ENCODE measurements at places on chromosomes 5 and 9.

DNA sequence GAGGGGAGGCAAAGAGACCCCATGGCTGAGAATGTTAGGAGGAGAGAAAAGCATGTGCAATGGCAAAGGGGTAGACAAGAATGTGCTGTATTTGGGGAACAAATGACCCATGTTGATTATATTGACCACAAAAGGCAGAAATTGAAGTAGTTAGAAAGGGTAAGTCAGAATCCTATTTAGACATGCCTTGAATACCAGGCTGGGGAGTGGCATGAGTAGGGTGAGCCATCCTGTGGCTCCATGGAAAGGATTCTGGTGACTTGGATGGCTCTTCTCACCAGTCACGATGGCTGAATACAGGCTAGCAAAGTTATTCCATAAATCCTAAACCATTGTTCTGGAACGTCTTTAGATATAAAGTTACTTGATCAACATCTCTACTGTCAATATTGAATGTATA is 73.4 kb upstream of the MEF2C start:
- no peak for DNase-seq

DNA sequence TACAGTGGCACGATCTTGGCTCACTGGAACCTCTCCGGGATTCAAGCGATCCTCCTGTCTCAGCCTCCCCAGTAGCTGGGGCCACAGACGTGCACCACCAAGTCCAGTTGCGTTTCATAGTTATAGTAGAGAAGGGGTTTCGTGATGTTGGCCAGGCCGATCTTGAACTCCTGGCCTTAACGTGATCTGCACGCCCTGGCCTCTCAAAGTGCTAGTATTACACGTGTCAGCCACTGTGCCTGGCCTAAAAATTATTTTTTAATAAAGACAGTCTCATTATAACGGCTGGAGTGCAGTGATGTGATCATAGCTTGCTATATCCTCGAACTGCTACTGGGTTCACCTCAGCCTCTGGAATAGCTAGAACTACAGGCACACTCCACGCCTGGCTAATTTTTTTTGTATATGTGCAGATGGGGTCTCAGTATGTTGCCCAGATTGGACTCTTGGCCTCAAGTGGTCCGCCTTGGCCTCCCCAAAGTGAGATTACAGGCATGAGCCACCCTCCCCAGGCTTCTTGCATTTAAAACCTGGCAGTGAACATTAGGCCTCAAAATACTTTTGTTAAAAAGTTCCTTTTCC is 4.4 kb downstream of the NPM1 start:
- DNase-seq = no peak

DNA sequence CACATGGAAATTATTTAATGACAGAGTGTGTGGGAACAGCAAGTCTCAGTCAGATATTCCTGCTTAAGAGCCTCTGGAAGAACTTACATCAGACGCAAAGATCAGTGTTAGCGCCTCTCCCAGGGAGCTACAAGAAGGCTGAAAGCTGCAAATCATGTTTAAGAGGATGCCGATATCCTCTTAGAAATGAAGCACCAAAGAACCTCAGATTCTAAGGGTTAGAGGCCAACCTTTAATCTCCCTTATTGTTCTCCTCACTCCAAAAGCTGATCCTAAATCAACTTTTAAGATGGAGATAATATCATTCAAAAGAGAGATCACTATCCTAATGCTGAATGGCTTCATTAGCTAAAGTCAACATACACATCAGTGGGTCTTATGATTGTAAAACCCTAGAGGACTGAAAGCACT is 160.6 kb downstream of the NFIB start:
- DNase-seq = no peak

- no peak for DNase-seq
Measured at GRCh38 chr5:127411381-127411780, 106.1 kb upstream of the PRRC1 start.

DNA sequence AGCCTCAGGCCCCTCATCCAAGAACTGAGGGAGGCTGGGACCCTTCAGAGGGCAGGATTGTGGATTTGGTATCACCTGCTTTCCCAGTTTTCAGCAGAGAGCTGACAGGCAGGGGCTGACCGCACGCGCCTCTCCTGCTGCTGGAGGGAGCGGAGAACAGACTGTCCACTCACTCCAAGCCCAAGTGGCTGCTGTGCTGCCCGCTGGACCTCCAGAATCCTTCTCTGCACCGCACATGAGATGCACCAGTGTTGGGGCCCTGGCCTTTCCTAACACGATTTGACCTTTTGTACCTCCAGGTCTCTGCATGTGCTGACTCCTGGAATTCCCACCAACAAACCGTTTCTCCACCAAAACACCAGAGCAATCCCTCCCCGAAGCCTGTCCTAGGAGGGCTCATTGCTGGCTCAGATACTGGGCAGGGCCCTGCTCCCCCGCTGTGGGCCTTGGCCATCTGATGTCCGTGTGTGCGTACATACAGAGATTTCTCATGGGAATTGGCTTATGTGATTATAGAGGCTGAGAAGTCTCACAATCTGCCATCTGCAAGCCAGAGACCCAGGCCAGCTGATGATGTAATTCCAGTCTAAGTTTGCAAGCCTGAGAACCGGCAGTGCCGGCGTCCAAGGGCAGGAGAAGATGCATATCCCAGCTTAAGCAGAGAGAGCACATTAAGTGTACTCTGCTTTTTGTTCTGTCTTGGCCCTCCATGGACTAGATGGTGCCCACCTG is 141.7 kb downstream of the GADD45G start:
- no peak for DNase-seq

DNA sequence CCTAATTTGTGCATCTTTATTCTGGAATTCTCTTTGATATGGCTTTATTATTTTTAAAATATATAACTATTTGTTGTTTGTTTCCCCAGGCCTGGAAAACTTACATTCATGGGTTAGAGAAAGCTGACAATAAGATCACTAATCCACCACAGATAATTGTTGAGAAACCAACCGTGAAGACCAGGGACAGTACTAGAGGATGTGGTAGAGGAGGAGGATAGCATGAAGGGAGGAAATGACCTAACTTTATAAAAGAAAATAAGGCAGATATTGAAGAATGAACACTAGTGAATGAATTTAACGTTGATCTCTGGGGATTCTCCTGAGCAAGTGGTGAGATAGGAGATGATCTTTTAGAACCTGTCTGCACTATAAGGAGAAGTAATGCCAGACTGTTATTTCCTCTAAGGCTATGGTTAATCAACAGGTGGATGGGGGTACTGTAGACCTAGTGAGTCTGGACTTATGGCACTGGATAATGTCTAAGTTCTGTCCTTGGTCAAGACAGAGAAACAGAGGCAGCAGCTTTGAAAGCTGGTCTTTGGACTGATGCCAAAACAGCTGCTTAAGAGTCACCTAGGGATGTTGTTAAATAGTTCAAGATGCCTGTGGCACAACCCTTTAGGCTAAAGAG is 52.4 kb downstream of the NREP start:
- no peak for DNase-seq

DNA sequence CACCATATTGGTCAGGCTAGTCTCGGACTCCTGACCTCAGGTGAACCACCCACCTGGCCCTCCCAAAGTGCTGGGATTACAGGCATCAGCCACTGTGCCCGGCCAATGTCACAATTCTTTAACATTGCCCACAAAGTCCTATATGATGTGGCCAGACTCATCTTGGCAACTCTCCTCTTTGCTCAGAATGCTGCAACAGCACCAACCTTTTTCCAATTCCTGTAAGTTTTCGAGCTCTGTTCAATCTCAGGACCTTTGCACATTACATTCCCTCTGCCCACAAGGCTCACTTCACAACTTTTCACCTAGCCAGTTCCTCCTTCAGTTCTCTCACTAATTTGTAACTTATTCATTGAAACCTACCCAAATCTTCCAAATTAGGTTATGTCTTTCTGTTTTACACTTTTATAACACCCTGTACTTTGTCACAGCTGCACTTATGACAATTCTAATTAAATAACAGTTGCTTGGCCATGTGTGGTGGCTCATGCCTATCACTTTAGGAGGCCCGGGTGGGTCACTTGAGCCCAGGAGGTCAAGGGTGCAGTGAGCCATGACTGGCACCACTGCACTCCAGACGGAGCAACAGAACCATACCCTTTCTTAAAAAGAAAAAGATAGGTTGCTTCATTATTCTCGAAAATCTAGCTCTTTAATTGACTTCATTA is 30.9 kb upstream of the GLDC start:
- DNase-seq = no peak

GRCh38 chr5:18036531-18036930 is 402.3 kb downstream of the TAF11L14 start:
- DNase-seq = no peak

- DNase-seq = no peak
Measured at GRCh38 chr9:98380065-98380681, 124.7 kb upstream of the TBC1D2 start.

DNA sequence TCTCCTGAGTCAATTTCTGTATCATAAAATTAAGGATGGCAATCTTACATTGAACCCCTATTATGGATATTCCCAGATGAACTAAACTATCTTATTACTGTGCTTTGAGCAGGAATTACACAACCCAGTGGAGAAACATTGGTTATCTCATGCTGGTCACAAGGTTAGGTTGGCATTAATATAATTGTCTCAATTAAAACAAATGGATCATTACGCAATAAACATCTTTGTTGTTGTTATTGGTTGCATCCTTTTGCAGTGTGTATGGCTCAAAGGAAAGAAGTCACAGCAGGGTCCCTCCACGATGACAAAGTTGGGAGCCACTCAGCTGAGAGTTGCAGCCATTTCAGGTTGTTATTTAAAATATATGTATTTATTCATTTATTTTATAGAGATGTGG is 297.0 kb upstream of the KLF4 start:
- DNase-seq = no peak

GRCh38 chr5:32280656-32281081 is 32.1 kb downstream of the MTMR12 start:
- DNase-seq = no peak

DNA sequence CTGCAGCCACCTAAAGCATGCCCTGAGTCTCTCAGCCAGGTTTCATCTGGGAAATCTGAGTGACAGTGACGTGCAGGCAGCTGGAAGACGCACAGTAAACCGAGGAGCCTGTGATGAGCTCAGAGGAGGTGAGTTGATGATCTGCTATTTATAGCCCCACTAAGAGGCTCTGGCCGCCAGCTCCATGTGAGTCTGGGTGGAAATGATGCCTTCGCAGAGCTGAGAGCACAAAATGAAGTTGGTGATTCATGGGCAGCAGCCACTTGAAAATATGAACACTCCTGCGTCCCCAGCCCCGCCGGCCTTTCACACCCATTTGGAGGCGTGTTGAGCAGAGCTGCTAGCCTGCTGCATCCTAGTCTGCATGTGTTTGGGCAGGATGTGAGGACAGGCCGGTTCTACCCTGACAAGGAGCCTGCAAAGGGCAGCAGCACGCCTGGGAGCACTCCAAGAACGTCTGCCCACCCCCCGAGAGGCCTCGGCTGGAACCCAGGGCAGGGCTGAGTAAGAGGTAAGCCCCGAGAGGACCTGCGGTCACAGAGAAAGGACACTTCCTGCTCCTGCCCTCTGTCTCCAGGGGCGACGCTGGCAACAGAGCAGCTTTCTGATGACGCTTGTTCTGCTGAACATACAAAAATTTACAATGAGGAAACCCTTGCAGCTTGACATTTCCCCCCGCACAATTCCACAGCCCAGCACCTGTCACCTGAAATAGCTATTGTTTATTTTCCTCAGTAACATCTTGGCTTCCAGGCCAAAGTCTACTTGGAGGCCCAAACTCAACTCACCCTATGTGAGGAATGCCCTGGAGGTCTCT is 25.1 kb upstream of the CDKN2AIPNL start:
- no peak for DNase-seq

GRCh38 chr9:16099732-16100536 is 547.1 kb downstream of the CCDC171 start:
- DNase-seq = no peak

- no peak for DNase-seq
Measured at GRCh38 chr5:171032435-171032973, 170.7 kb downstream of the RANBP17 start.

DNA sequence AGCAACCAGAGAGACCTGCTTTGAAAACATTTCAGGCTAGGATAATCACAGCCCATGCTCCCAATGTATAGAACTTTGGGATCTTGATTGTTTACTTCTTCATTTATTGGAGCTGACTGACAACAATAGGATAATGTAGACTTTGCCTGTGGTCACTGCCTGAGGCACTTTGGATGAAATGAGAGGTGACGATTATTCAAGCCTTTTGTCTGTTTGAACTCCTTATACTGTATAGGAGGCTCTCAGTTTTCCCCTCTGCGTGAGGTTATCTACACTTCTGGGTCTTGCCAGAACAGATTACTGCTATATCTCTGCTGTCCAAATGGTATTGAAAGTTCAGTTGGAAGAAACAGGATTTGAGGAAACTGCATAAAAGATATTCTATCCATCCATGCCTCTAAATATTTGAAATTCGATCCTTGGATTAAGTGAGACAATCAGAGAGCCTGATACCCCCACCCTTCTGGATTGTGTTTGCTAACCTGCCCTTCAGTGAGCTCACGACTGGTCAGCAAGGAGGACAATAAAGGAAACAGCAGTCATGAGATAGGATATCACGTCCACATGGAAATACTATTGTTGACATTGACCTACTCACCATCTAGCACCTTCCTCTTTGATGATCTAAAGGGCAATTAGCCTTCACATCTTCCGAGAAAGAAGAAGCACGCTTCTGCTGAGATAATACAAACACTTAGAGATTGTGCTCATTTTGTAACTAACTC is 98.1 kb downstream of the DOCK8 start:
- no peak for DNase-seq

- no peak for DNase-seq
Measured at GRCh38 chr5:93163010-93163663, 417.9 kb downstream of the NR2F1-AS1 start.

- no peak for DNase-seq
Measured at GRCh38 chr5:96279801-96280542, 153.1 kb downstream of the PCSK1 start.

DNA sequence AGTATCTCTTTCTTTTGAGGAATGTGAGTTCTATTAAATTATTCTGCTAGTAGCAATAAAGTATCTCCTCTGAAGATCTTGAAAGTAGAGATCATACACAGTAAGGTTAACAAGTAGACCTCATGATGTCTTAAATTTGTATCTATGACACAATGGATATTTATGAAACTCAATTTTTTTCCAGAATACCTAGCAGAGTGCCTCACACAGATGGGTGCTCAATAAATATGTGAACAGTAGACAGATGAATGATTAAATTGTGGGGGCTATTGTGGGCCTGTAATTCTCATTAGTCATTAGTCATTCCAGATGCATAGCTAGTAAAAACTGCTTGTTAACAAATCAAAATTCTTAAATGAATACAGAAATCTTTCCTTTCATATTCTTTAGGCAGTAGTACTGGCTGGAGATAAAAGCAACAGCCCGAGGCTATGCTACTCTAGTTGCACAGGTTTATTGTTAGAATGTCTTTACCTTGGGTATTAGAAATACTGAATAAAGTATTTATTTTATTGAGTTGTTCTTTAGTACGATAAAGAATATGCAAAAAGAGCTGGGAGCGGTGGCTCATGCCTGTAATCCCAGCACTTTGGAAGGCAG is 22.0 kb downstream of the CHD1 start:
- DNase-seq = no peak

- no peak for DNase-seq
Measured at GRCh38 chr5:98321361-98321760, 452.1 kb upstream of the RGMB start.
